T-helper 2 cell treated with Interferon-gamma antibody and Interleukin-4, amounts not matched to agents 5 μg/mL and 100 μg/mL, for 36 hours (primary cell): ENCODE measurements at places on chromosomes 7 and 10.

GRCh38 chr10:31974434-31975124 lies 45.9 kb upstream of the ARHGAP12 start:
- DNase-seq, result no peak

- DNase-seq, result peak; percentile 74
Observed at GRCh38 chr7:100396421-100396982, 23.2 kb downstream of the PILRA start.

GRCh38 chr7:37718585-37718984 lies 35.0 kb downstream of the GPR141 start:
- no peak for DNase-seq

DNA sequence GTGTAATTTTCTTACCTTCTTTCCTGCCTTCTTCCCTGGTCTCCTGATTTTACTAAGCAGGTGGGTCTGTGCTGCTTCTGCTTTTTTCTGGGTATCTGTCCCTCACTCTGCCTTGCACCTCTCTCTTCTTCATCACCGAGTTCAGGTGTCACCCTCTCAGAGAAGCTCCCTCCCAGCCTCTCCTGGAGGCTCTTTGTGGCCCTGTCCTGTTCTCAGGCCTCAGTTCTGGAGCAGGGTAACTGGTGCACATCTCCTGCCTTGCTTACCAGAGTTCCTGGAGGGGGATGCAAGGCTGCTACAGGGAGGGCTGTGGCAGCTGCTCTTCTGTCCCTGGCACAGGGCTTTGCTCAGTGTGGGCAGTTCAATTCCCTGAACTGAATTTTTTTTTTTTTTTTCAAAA lies 66.1 kb downstream of the RBM33 start:
- no peak for DNase-seq

- DNase-seq, result no peak
Observed at GRCh38 chr10:94851263-94851662, 87.2 kb upstream of the CYP2C9 start.

DNA sequence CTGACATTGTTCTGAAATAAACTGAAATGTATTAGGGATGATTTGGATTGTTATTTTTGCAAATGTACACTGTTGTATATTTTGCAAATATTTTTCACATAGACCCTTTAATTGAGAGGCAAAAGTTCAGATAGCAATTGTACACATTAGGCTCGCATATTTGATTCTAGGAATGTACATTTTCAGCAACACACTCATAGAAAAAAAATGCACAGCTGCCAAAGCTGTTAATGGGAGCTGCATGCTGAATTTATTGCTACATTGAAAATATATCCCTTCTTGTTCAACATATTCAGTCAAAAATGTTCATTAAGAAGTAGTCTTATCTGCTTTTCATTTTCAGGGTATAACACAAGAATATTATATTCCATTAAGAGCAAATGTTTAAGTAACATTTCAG lies 512.9 kb downstream of the ATRNL1 start:
- no peak for DNase-seq

DNA sequence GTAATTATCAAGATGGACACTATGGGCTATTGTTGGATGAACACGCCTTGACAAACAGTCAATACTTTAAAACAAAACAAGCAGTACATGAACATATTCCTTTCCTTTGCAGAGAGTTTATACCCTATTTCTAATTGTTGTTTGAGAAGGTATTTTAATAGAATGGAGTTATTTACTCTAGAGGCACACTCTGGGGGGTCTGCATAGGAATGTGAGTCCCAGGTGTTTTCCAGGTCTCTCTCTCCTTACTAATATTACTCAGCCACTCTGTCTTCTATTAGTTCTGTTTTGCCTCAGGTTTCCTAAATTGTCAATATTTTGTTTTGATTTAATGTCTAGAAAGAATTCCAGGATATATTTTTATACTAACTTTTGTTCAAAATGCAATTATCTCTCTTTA lies 1091.4 kb downstream of the CNTNAP2 start:
- no peak for DNase-seq

DNA sequence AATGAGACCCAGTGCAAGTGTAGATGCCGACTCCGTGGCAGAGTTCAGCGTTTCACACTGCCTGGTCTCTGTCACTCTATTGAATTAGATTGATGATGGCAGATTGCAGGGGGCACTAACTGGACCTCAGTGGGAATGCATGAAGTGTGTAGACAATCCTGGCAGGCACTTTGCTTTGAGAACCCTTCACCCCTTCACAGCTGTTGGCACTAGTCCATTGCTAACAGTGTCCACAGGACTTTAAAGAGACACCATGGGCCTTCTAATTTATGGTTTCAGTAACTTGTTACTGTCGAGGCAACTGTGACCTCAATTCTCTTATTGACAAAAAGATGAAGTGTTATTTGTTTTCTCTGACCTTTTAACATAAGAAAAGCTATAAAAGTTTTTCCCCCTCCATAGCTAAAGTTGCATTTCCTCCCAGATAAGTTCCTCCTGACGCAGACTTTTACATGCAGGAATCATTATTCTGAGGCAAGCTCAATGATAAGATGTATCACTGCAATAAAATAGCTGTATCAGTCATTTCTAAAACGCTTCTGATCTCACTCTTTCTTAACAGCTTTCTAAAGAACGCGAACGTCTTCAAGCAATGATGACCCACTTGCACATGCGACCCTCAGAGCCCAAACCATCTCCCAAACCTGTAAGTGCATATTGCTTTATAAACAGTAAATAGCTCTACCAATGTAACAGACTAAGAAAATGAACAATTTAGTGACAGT lies 238.9 kb downstream of the FOXP2 start:
- DNase-seq, result no peak

DNA sequence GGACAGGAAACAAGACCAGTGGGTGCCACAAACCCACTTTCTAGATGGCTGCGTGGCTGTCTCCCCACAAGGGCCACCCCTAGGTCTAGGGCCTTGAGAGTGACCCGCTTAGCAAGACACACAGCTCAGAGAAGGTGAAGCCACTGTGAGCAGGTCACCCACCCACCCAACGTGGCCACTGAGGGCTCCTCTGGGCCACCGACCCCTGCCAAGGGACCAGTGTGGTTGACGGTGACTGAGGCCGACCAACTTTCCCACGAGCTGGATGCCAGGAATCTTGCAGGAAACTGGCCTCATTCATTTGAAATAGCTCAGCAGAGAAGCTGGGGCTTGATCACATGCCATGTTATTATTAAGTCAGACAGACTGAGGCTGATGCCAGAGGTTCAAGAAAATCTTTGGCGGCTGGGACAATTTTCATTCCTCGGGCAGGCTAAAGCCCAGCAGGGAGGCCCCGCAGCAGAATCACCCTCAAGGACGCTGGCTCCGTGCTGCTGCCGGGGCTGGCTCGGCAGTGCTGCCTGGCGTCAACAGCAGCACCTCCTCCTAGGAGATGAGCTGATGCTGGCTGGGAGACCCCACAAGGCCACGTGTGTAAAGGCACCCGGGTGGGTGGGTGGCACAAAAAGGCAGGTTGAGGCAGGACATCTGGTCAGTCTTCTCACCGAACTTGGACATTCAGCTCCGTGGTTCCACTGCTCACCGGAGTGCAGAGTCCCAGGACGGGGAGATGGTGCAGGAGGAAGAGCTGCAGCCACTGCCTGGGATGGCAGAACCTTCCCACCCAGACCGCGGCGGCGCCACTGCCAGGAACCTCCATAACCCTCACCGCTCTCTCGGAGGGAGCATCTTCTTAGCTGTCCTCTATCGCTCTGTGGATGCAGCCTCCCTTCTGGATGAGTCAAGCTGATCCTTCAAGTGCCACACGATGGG lies 57.8 kb downstream of the ZRANB1 start:
- DNase-seq, result no peak

DNA sequence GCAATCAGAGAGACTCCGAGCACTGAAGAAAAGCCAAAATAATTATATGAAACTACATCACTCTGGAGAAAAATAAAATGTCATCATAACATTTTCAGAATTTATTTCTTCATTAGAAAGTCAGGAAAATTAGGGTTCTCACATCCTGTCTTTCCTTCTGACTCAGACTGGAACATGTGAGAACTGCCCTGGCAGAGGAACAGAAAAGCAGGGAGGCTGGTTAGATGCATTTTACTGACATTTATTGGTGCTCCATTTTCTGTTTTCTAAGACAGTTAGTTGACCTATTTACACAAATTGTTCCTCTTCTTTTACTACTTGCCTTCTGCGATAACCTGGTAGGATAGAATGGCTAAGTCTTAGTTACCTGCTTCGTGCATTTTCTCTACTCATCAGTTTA lies 58.6 kb upstream of the ANK3 start:
- DNase-seq, result no peak

DNA sequence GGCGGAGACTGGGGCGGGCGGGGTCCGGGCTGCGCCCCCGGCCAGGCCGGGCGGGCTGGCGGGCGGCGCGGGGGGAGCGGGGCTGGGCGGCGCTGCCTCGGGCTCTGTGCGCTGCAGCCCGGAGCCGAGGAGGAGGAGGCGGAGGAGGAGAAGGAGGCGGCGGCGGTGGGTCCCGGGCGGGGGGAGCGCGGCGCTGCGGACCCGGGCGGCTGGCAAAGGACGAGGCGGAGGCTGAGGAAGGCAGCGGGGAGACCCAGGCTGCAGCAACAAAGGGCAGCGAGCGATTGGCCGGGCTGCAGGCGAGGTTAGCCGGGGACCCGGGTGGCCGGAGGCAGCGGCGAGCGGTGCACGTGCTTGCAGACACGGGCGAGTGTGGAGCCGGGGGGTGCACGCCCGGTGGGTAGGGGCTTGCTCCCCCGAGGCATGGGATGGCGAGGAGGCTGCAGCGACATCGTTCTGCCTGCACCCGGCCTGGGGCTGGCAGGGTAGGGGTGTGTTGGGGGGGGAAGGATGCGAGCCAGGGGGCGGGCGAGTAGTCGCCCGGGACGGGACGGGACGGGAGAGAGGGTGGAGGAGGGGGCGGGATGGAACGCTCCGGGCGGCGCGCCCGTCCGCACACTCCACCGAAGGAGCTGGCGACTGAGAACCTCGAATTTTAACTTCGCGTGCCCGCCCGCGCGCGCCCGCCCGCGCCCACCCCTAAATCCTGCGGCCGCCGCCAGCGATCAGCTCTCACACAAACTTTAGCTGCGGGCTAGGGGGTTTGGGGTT lies 844 bp upstream of the KAT6B start:
- peak; percentile 52 for DNase-seq

DNA sequence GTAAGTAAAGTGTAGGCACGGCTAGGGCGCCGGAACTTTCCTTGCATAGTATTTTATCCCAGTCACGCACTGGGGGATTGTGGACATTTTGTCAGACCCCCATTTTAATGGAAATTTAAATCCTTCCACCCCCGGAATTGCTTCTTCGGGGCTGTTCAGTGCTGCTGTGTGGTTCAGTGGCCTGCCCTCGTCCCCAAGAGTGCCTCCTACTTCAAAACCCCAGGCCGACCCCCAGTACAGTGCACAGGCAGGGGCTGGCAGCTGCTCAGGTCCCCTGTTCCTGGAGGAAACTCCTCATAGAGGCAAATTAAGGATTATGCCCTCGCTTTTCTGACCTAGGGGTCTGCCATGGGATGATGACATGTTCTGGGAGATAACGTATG lies 94.5 kb downstream of the PTPRE start:
- DNase-seq, result no peak
